ENCODE measurements at places on chromosomes 16 and 17.
A peak's percentile ranks its signal among the peaks of the same experiment; 100 is the strongest.

DNA sequence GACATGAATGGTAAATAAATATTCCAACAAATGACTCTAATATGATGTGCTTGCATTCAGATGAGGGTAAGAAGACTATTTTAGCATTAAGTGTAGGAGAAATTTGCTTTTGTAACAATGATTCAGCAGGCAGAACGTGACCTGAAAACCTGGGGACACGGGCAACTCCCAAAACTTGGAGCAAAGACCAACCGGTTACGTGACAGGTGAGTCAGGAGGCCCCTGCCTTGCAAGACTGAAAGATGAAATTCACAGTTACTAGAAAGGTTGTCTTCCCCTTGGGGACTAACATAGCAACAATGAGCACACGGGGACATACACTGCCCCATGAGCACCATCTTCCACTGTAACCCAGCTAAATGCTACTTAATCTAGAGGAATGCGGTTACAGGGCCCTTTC is 33.5 kb upstream of the ERN1 start:
- DNase-seq = no peak

- DNase-seq = no peak
Measured at GRCh38 chr17:27907976-27908558, 14.9 kb upstream of the LYRM9 start.

GRCh38 chr17:16086957-16087356 is 87.3 kb downstream of the TTC19 start:
- DNase-seq = no peak

DNA sequence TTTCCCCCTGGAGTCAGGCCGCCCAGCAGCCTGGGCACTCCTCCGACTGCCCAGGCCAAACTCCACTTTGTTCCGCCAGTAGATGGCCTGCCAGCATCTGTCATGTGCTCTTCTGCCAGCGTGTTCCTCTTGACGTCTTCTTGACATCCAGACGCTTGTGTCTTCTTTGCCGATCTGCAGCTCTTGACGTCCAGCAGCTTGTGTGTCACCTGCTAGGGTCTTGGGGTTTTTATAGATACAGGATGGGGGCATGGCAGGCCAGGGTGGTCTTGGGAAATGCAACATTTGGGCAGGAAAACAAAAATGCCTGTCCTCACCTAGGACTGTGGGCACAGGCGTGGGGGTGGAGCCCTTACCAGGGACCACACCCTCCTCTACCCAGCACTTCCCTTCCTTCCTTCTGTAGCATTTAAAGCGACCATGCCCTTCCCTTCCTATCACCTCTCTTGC is 88.7 kb downstream of the BMERB1 start:
- no peak for DNase-seq

- DNase-seq = peak; percentile 3
Measured at GRCh38 chr17:58052945-58053715, 30.1 kb upstream of the DYNLL2 start.

Data from AG10803 (cell line).